Hair follicle dermal papilla cell (primary cell): ENCODE measurements at places on chromosomes 5 and 9. TPM values are rescaled to one million over a fixed set of nuclear protein-coding genes. Genes with fewer than 3 reads are reported as not detected.

The PCDHB10 gene
- total RNA-seq, result 0.81 and 0.97 TPM in 2 replicates

The GDNF gene
- total RNA-seq, result 9.5 and 11.5 TPM in 2 replicates

The MEGF10 gene
- 6.8 and 14.4 TPM in 2 replicates for total RNA-seq

The GLDC gene
- not detected in 2 replicates for total RNA-seq

The TAS2R1 gene
- total RNA-seq, result not detected in 2 replicates

The FAM163B gene
- not detected in 2 replicates for total RNA-seq

The SHISAL2B gene
- total RNA-seq, result not detected in 2 replicates

The PCDHB16 gene
- total RNA-seq, result 0.81 and 1.8 TPM in 2 replicates

The ORM2 gene
- not detected in 2 replicates for total RNA-seq

The HACD4 gene
- total RNA-seq, result 14.5 and 19.0 TPM in 2 replicates

The C9orf50 gene
- 0.61 TPM in 1 of 2 replicates, not detected in the other for total RNA-seq
